CD4-positive, CD25-positive, alpha-beta regulatory T cell (primary cell): ENCODE measurements at places on chromosomes 7 and 10. TPM values are rescaled to one million over a fixed set of nuclear protein-coding genes. Genes with fewer than 3 reads are reported as not detected.

GRCh38 chr10:80537736-80538480, at the start of gene SH2D4B:
Gene SH2D4B, plus strand, starts transcription at chr10:80537902. Its CDS starts 430 bp downstream, at chr10:80538332.
- H3K27ac ChIP-seq = peak within 1 kb of the TSS; percentile 89
- peaks cover 4% of the 10 kb centered on the region for H3K4me1 ChIP-seq
- no peaks in the 10 kb centered on the region for H3K36me3 ChIP-seq
- no peak for DNase-seq
- H3K4me3 ChIP-seq = no peak within 1 kb of the TSS

DNA sequence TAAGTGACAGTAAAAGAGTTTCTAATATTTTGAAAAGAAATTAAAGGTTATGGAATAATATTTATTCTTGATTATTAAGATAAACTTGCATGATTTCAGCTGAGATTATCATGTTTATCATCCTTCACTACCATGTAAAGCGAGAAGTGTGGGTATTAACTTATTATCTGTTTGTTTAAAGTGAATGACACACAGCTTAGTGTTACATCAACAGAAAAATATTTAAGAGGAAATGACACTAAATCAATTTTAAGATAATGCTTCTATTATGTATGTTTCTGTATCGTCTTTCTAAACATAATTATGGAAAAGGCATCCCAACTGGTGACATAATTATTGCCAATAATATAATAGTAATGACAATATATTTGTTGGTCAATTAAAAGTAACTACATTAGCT, 213.1 kb downstream of the PCDH15 start:
- H3K36me3 ChIP-seq = no peaks in the 10 kb centered on the region
- no peaks in the 10 kb centered on the region for H3K27me3 ChIP-seq
- H3K4me1 ChIP-seq = no peaks in the 10 kb centered on the region
- no peak overlapping the region for H3K4me3 ChIP-seq
- no peak overlapping the region for H3K27ac ChIP-seq
- no peak for DNase-seq

- H3K27me3 ChIP-seq = no peaks in the 10 kb centered on the region
- no peak for DNase-seq
- no peaks in the 10 kb centered on the region for H3K36me3 ChIP-seq
- no peaks in the 10 kb centered on the region for H3K4me1 ChIP-seq
- H3K27ac ChIP-seq = no peak overlapping the region
- H3K4me3 ChIP-seq = no peak overlapping the region
Observed at GRCh38 chr10:114681542-114681941, 23.5 kb upstream of the ABLIM1 start.

Gene SDK1
- total RNA-seq = 0.47 TPM

Gene EGFR
- total RNA-seq = not detected
